ENCODE measurements at places on chromosomes 1 and 21.

DNA sequence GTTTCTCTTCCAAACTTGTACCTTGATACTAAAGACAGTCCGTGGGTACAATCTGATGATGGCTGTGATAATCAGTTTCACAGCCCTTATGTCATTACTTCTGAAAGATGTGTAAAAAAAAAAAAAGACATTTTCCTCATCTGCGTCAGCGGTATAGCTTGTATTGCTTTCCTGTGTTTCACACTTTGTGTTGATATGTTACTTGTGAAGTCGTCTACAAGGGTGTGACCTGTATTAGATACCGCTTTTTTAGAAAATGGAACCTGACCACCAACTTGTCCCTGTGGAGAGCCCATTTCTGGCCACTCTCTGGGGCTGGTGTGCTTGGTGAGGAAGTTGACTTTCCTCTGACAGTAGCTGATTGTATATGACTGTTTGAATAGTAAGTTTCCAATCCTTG is 50.5 kb downstream of the PEX14 start:
- no peak for DNase-seq

DNA sequence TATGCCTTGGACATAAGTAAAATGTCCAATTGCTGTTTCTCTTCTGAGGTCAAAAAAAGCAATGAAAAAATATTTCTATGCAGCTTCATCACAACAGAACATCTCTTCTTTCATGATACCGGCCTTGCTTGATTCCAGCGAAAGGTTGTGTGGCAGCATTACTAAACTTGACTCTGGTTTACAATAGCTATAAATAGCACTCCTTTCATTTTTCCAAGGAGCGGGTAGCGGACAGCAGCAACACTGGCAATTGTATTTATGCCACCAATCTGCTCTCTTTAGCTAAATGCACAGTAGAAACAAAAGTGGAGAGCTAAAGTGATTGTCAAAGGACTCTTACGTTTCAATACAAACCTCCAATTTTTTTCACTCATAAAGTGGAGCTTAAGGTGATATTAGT is 7.5 kb upstream of the DAB1 start:
- DNase-seq = no peak

GRCh38 chr1:10209590-10209904 is 823 bp upstream of the KIF1B start:
- DNase-seq = no peak

- no peak for DNase-seq
These were observed 50.2 kb upstream of the WASF2 start for GRCh38 chr1:27539901-27540861.

All from WERI-Rb-1 (cell line).